ENCODE measurements at places on chromosomes 12 and 14. TPM values are rescaled to one million over a fixed set of nuclear protein-coding genes. Genes with fewer than 3 reads are reported as not detected.

The LALBA gene
- not detected for total RNA-seq

The CD4 gene
- 11.8 TPM for total RNA-seq

The TULP3 gene
- total RNA-seq: 32.1 TPM

The ACOT4 gene
- total RNA-seq: 0.54 TPM

The CLEC4D gene
- not detected for total RNA-seq

DNA sequence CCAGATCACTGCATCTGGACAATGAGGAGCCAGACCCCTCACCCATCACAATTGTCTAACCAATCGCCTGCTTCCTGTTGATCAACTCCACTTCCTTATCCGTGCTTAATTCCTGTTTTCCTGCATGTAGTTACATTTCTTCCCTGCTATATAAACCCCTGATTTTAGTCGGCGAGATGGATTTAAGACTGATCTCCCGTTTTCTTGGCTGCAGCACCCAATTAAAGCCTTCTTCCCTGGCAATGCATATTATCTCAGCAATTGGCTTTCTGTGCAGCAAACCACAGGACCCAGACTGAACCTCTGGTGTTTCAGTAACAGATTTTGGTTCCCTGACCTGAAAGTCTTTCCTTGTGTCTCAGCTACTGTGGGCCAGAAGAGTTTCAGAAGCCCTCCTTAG lies 272.3 kb downstream of the IPO8 start:
- no peaks in the 10 kb centered on the region for H3K27me3 ChIP-seq
- H3K36me3 ChIP-seq: no peaks in the 10 kb centered on the region
- no peaks in the 10 kb centered on the region for H3K4me1 ChIP-seq
- no peak overlapping the region for H3K27ac ChIP-seq
- no peak for DNase-seq
- no peak overlapping the region for H3K4me3 ChIP-seq

DNA sequence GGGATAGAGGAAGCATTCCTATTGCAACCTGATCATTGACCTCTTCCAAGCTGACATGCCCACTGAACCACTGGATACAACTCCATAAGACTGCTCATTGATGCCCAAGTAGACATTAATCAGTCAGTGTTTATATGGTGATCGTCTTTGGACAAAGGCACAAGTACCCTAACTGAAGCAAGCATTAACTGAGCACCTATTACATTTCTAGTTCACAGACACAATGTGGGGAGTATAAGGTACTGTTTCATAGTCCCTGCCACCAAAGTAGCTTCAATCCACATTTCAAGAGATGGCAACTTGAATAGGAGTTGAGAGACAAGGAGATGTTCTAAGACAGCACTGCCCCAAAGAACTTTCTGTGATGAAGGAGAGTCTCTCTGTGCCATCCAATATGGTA lies 10.9 kb upstream of the COL2A1 start:
- H3K27me3 ChIP-seq: peaks cover 3% of the 10 kb centered on the region
- H3K36me3 ChIP-seq: no peaks in the 10 kb centered on the region
- DNase-seq: no peak
- no peaks in the 10 kb centered on the region for H3K4me1 ChIP-seq

DNA sequence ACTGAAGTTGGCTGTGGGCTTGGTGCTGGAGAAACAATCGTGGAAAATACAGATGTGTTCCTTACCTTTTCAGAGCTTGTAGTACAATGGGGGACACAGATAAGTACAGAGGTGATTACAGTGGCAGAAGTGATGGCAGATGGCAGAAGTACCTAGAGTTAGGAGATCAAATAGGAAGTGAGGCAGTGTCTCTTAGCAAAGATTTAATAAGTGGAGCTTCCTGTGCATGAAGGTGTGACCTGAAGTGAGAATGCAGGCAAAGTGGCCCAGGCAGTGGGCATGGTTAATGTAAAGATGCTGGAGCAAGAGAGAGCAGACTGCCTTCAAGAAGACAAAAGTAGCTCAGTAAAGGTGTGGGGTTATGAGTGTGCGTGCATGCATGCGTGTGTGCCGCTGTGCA lies 16.0 kb downstream of the LRRK2 start:
- no peaks in the 10 kb centered on the region for H3K27me3 ChIP-seq
- no peak overlapping the region for H3K4me3 ChIP-seq
- no peak overlapping the region for H3K27ac ChIP-seq

- H3K4me3 ChIP-seq: no peak overlapping the region
- H3K27me3 ChIP-seq: no peaks in the 10 kb centered on the region
- H3K27ac ChIP-seq: no peak overlapping the region
- no peaks in the 10 kb centered on the region for H3K4me1 ChIP-seq
- no peaks in the 10 kb centered on the region for H3K36me3 ChIP-seq
Measured at GRCh38 chr12:4241592-4241991, 32.0 kb upstream of the CCND2 start.

GRCh38 chr12:116612436-116612835 lies 53.3 kb downstream of the MAP1LC3B2 start:
- H3K27me3 ChIP-seq: no peaks in the 10 kb centered on the region
- H3K4me1 ChIP-seq: no peaks in the 10 kb centered on the region
- H3K27ac ChIP-seq: no peak overlapping the region
- no peaks in the 10 kb centered on the region for H3K36me3 ChIP-seq

GRCh38 chr14:94040796-94041195 lies 14.7 kb downstream of the OTUB2 start:
- H3K27ac ChIP-seq: no peak overlapping the region
- no peak for DNase-seq

GRCh38 chr12:43151441-43151981 lies 400.5 kb downstream of the ADAMTS20 start:
- no peak overlapping the region for H3K27ac ChIP-seq
- H3K4me1 ChIP-seq: no peaks in the 10 kb centered on the region
- no peaks in the 10 kb centered on the region for H3K27me3 ChIP-seq
- no peaks in the 10 kb centered on the region for H3K36me3 ChIP-seq
- DNase-seq: no peak

DNA sequence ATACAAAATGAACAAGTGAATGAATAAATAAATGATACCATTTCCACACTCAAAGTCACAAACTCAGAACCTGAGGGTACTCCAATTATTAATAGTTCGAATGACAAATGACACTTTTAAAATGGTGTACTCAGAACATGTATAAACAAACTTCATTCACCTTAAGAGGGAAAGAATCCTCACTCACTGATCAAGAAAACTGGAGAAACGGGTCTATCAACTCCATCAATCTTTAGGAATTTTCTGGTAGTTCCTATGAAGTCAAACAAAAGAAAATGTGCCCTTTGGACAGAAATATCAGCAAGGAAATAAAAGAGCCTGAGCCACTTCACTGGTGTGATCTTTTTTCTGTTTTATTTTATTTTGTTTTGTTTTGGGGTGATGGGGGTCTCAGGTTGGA lies 5.2 kb upstream of the NRDE2 start:
- H3K4me1 ChIP-seq: no peaks in the 10 kb centered on the region
- no peak overlapping the region for H3K4me3 ChIP-seq
- H3K36me3 ChIP-seq: no peaks in the 10 kb centered on the region
- no peaks in the 10 kb centered on the region for H3K27me3 ChIP-seq
- no peak overlapping the region for H3K27ac ChIP-seq

DNA sequence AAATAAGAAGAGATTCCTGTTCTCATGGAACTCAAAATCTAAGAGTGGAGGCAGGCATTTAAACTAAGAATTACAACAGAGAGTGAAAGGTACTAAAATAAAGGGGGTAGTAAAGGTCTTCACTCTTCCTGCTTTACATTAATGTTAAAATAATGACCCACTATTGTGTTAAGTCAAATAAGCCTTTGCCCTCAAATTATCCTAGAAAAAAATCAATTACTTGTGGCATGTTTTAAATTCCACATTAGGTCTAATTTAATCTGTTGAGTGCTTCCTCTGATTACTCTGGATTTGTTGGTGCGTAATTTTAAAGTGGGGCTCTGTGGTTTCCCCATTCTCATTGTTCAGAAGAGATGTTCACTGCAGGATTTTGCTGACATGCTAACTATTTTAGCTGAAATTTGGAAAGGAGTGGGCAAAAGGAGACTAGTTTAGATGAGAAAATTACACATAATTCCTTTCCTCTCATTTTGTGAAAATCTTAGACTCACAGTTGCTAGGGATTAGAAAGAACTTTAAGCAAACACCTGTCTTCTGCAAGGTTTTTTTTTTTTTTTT lies 35.5 kb downstream of the BTG1 start:
- DNase-seq: no peak
- peaks cover 21% of the 10 kb centered on the region for H3K4me1 ChIP-seq
- no peaks in the 10 kb centered on the region for H3K27me3 ChIP-seq

DNA sequence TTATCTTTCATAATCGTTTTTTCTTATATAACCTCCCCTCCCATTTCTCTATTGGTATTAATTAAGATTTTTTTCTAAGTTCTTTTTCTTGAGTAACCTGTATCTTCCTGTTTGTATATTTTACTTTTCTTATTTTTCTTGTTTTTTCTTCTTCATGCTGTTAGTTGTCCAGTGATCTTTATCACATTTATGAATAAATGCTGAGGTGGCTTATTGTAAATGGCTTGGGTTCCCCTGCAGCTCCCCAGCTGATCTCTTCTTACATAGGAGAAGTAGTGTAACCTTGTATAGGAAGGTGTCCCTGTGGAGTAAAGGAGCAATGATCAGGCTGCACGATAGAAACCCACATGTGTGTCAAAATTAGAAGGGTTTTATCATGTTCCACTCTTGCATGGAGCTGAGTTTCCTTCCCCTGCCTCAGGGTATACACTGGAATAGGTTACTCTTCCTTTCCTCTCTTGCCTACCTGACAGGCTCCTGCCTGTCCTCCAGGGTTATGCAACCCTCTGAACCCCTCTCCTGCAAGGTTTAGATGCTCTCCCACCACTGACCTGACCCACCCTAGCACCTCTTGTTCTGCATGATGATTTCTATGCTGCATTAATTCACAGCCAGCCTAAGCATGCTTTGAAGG lies 334.8 kb upstream of the RGS6 start:
- H3K36me3 ChIP-seq: no peaks in the 10 kb centered on the region
- no peak overlapping the region for H3K4me3 ChIP-seq
- H3K27ac ChIP-seq: no peak overlapping the region
- H3K27me3 ChIP-seq: no peaks in the 10 kb centered on the region
- DNase-seq: no peak

GRCh38 chr14:60350366-60350720 lies 101.3 kb downstream of the PPM1A start:
- no peak overlapping the region for H3K27ac ChIP-seq
- no peak for DNase-seq
- no peak overlapping the region for H3K4me3 ChIP-seq
- H3K4me1 ChIP-seq: no peaks in the 10 kb centered on the region

DNA sequence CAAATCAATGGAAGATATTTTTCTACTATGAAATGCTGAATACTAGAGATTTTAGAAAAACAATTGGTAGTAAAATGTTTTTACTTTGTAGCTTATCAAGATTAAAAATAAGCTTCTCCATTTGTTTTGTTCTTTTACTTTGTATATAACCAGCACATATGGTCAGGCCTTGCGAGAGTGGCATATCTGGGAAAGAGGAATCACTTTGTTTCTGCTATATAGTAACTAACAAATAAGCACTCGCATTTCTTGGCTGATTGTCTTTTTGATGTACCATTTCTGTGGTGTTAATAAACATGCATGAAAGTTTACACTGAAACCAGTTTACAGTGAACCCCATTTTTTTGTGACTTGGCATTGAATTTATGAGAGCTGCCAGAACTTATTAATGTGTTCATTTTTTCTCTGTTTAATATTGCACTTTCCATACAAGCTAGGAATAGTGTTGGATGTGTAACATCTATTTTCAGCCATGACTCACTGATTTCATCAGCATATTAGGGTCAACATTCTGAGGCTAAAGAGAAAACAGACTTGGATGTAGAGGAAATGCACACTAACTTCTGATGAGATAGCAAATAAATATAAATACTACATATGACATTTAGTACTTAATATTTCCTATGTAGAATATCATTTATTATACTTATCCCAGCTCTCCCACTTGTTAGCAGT lies 635.5 kb downstream of the KCNH5 start:
- H3K27me3 ChIP-seq: no peaks in the 10 kb centered on the region
- H3K4me1 ChIP-seq: no peaks in the 10 kb centered on the region
- H3K4me3 ChIP-seq: no peak overlapping the region
- H3K27ac ChIP-seq: no peak overlapping the region
- DNase-seq: no peak
- no peaks in the 10 kb centered on the region for H3K36me3 ChIP-seq

GRCh38 chr12:98332642-98333041 lies 182.7 kb upstream of the TMPO start:
- H3K27ac ChIP-seq: no peak overlapping the region
- no peaks in the 10 kb centered on the region for H3K4me1 ChIP-seq
- no peaks in the 10 kb centered on the region for H3K36me3 ChIP-seq
- H3K4me3 ChIP-seq: no peak overlapping the region

All from sigmoid colon (tissue), 7 donors.